ENCODE measurements at places on chromosomes 16 and 17. TPM values are rescaled to one million over a fixed set of nuclear protein-coding genes. Genes with fewer than 3 reads are reported as not detected.

MYH10 gene
- not detected for polyA plus RNA-seq

CCL3 gene
- 190 TPM for polyA plus RNA-seq

NUPR1 gene
- polyA plus RNA-seq: 1.9 TPM

FADS6 gene
- not detected for polyA plus RNA-seq

HBA1 gene
- 22.9 TPM for polyA plus RNA-seq

KCTD19 gene
- polyA plus RNA-seq: not detected

IQCK gene
- 0.52 TPM for polyA plus RNA-seq

CCL1 gene
- not detected for polyA plus RNA-seq

RASD1 gene
- 1.3 TPM for polyA plus RNA-seq

GAS2L2 gene
- polyA plus RNA-seq: not detected

GLIS2 gene
- polyA plus RNA-seq: not detected

DNA sequence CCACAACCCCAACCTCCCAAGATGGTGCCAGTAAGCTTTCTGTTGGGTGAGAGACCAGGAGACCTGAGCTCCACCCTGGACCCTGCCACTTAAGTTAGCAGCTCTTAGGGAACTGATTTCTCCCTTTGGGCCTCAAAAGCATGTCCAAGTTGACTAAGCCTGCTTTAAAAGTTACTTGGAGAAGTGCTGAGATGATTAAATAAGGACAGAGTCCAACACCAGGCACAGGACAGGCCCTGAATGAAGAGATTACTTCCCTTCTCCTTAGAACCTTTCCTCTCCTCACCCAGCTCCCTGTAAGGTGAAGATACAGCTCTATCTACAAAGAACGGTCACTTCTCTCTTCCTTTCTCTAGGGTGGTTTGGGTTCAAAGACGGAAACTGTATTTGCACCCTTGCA lies 162.6 kb downstream of the XYLT1 start:
- DNase-seq: no peak

DNA sequence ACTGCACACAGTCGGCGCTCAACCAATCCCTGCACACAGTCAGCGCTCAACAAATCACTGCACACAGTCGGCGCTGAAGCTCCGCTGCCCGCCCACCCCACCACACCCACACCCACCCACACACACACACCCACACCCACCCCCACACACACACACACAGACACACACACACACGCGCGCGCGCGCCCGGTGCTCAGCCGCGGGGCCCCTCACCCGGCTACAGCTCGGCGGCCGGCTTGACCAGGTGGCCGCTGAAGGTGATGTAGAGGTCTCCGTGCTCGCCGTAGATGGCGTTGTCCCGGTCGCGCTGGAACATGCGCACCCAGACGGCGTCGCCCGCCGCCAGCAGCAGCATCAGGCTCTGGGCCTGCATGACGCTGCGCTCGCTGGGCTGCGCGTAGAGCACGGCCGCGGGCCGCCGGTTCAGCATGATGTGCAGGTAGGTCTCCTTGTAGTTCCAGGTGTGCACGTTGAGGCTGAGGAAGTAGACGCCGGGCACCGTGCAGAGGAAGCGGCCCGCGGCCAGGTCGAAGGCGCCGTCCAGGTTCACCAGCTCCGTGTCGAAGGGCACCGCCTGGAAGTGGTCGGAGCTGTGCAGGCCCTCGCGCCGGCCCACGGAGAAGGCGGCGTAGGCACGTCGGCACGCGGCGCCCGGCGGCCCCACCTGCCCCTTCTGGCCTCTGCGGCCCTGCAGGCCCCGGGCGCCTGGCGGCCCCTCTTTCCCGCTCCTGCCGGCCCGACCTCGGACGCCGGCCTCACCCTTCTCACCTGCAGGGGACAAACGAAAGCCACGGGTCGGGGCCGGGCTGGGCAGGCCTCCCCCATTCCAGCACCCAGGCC lies 2.5 kb downstream of the C1QTNF8 start:
- DNase-seq: no peak

DNA sequence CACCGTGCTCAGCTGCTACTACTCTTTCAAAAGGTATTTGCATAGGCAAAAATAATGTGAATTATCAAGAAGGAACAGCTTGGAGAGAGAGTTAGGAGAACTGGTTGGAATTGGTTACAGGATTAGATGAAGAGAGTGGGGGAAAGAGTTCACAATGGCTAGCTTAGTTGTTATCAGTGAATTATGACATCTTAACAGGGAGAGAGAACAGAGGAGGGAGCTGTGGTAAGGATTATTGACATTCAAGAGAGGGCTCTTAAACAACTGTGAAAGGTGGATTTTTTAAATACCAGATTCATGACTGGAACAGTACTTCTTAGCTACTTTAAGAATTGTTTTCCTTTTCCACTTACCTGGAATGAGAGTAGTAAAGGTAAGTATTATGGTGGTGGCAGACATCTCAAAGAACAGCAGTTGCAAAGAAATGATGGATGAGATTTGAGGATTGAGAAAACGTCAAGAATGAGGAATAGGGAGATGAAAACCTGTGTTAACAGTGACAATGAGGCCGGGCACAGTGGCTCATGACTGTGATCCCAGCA lies 43.9 kb upstream of the SLC5A11 start:
- no peak for DNase-seq

DNA sequence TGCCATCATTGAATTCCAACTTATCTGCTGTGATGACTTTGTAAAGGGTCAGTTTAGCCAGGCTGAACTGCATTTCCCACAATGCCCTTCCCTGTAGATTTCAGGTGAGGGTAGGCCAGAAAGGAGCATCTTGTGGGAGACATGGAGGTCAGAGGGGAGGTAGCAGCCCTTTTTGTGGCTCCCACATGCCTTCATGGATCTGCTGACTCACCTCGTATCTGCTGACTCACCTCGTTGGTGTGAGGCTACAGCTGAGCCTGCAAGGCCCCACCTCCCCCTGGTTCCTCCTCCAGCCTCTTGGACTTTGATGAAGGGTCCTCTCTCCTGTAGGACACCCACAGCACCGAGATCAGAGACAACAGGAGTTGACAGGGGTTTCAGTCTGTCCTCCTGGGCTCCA lies 102.5 kb downstream of the SALL1 start:
- no peak for DNase-seq

- DNase-seq: no peak
Observed at GRCh38 chr16:28193530-28194423, 18.0 kb downstream of the XPO6 start.

- no peak for DNase-seq
Observed at GRCh38 chr16:50950955-50951354, 200.1 kb downstream of the SALL1 start.

DNA sequence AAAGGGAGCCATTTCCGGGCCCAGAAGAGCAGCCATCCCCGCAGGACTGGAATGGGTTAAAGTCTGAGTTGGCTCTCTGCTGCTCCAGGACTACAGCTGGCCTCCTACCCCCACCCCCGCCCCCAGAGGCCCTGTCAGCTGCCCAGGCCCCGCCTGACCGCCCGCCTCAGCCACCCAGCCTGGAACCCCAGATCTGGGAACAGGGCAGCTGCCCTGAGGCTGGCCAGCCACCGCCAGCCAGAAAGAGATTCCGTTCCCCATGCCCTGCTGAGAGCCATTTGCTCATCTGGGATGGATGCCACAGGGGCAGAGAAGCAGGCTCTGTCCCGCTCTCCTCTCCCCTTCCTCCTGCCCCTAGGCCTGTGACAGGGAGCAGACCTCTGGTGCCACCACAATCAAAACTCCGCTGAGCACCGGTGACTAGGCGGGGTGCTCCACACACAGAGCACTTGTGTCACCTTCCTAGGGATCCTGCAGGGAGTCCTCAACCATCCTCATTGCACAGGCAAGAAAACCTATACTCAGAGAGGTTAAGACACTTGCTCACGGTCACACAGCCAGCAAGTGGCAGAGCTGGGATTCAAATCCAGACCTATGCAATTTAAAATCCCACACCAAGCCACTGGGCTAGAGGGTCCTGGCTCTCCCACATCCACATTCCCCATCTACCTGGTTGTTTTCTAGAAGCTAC lies 44.1 kb downstream of the ZNF423 start:
- DNase-seq: no peak

GRCh38 chr16:68408967-68409366 lies 39.3 kb downstream of the SMPD3 start:
- no peak for DNase-seq

- no peak for DNase-seq
Observed at GRCh38 chr16:2179107-2179501, 17.3 kb downstream of the CASKIN1 start.

DNA sequence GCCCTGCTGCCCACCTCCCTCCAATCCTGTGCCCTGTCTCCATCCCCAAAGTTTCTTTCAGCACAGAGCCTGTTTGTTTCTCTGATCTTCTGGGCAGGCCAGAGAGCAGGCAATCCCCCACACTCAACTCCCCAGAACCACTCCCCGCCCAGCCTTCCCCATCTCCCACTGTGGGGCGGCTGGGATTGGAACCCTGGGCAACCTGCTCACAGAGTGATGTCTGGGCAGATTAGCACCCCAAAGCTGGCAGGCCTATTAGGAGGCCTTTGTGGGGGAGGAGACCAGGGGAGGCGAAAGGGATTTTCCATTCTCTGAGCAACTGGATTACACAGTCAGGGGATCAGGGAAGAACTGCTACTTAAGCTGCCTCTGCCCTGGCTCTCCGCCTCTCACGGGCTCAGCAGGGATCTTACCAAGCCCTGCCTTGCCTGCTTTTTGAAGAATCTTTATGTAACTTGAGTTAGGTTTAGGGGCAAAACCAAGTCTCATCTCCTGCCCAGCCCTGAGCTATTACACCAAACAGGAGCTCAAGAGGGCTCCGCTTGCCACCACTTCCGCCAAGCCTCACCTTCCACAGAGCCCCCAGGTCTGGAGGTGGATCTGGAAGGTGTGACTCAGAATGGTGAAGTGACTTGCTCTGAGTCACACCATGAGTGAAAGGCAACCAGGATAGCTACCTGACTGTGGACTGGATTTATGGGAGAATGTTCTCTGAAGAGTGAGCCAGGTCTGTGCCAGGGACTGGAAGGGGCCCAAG lies 16.0 kb upstream of the LHX1 start:
- DNase-seq: no peak

GRCh38 chr17:41801374-41802271 lies 10.1 kb downstream of the P3H4 start:
- peak; percentile 50 for DNase-seq

DNA sequence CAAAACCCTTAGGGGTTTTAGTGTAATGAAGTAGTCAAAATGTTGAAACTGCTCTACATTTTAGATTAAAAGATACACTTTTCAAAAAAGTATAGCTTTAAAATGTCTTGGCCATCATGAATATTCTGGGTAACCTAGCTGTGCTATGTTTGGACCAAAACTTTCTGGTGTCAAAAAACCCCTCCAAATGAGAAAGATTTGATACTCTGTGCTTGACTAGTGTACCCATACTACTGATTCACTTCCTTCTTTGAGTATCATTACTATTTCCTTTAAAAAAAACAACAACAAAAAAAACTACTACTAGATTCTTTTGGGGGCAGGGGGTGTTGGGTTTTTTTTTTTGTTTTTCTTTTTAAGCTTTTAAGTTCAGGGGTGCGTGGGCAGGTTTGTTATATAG lies 37.3 kb downstream of the PTRH2 start:
- DNase-seq: no peak

GRCh38 chr17:43540821-43541674 lies 5.1 kb downstream of the ETV4 start:
- no peak for DNase-seq

GRCh38 chr17:29572691-29573557 lies 4.4 kb downstream of the TP53I13 start:
- peak; percentile 63 for DNase-seq

- DNase-seq: no peak
Observed at GRCh38 chr16:48540222-48540900, 69.6 kb downstream of the N4BP1 start.

- peak; percentile 92 for DNase-seq
Observed at GRCh38 chr16:14285513-14286367, 214.6 kb downstream of the MRTFB start.

GRCh38 chr17:65694601-65695000 lies 133.2 kb upstream of the AXIN2 start:
- no peak for DNase-seq

- no peak for DNase-seq
Observed at GRCh38 chr17:29749045-29749825, 126.5 kb upstream of the CORO6 start.

GRCh38 chr17:81870131-81870980 lies 781 bp downstream of the ARHGDIA start:
- no peak for DNase-seq

DNA sequence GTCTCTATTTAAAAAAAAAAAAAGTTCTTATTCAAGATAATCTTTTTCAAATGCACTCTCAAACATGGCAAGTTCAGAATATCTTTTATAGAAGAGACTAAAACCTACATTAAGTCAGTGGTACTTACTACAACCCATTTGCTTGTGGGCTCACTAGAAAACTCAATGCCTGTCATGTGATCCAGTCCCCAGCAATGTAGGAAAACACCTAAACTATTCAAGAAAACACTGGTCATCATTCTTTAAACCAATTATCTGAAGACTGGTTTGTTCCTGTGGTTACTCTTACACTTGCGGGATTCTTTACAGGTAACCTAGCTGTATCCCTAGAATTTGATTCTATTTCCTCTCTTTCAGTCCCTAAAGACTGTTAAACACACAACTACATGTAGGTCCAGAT lies 19.6 kb downstream of the MED13 start:
- no peak for DNase-seq

GRCh38 chr16:21211486-21211885 lies at the start of gene ZP2:
Gene ZP2 (minus strand): TSS chr16:21211574. CDS start chr16:21211547, 27 bp downstream.
- DNase-seq: no peak

DNA sequence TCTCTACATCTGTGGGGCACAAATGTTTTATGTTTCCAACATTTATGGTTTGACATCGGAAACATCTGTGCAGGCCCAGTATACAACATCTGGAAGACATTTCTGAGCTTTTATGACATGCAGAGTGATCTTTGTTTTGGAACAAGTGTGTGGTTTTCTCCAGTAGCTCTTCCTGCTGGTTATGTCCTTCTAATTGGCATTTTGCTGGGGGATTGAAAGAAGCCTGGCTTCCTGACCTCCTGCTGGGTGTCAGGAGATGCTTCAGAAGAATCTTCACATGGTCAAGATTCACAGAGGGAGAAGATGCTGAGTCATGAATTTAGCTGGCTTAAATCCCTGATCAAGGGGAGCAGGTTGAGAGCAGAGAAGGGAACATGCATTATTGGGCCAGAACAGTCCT lies 279.5 kb upstream of the MYOCD start:
- DNase-seq: no peak

- DNase-seq: no peak
Observed at GRCh38 chr16:81837312-81837751, 58.2 kb downstream of the PLCG2 start.

DNA sequence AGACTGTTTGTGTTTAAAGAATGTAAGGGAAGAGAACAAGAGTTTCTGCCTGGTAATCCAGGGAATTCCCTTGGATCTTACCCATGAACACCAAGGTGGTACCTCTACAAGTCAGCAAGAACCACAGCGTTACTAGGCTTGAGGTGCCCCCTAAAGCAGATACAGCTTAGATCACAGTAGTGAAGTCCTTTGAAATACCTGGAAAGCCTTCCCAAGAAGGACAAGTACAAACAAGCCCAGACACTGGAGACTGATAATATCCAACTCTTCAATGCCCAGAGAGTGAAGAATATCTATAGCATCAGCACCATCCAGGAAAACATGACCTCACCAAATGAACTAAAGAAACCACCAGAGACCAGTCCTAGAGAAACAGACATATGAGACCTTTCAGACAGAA lies 3.8 kb upstream of the APPBP2 start:
- DNase-seq: no peak

Measured in CD14-positive monocyte (primary cell).